ENCODE measurements at places on chromosomes 5 and 9.

DNA sequence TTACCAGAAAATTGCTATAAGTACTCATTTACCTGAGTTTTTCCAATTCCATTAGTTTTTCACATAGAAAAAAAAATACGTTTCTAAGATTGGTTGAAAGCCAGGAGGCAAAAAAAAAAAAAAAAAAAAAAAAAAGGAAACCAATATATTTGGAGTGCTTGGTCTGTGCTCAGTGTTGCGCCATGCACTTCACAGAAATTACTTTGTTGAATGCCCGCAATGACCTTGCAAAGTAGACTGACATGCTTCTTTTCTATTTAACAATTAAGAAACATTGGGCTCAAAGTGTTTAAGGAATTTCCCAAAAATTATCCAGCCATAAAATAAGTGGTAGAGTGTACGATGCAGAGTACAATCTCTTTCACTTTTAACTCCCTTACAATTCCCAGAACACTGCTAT, 65.2 kb upstream of the PAPPA start:
- no peak for DNase-seq

DNA sequence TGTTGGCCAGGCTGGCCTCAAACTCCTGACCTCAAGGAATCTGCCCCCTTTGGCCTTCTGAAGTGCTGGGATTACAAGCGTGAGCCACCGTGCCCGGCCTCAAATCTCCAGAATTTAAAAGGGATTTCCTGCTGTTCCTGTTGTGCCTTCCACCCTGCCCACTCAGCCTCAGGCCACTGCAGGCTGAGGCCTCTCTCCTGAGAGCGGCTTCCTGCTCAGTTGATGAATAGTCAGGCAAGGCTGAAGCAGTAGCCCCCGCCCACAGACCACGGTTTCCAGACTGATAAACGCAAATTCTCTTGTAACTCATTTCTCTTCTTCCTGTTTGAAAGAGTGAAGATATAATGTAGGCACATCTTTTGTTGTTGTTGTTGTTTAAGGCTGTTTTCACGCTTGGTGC, 127.0 kb upstream of the PLCXD3 start:
- no peak for DNase-seq

DNA sequence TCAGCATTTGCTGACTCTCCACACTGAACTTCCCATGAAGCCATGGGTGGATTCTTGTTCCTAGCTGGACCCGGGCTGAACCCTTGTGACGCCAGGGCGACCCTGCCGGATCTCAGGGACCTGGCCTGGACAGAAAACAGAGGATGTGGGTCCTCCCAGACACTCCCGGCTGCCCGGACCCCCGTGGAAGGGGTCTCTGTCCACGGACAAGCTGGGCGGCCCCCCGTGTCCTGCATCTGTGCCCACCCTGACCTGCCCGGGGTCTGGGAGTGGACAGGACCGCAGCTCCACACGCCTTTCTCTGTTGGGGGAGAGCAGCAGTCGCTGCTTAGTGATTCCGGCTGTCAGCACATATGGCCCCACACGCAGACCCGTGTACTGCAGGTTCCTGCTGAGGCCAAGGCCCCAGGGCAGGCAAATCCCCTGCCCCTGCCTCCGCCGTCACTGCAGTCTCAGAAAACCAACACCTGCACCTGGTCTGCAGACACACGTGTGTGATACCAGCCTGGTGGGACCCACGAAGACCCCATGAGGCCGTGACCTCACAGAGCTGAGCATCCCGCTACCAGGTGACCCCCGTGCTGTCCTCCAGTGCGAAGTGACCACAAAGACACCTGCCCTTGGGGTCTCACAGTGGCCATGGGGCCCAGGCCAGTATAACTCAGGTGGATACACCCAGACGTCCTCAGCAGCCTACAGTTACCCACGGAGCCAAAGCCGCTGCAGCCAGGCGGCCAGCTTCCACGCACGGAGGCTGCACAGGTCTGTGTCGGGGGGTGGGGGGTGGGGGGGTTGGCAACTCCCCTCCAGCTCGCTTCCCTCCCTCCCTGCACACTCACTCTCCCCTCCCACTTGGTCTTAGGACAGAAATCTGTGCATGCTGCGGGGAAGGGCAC, 50.6 kb downstream of the NKD2 start:
- no peak for DNase-seq

GRCh38 chr5:165497707-165498106, 1992.3 kb downstream of the MAT2B start:
- DNase-seq = no peak

DNA sequence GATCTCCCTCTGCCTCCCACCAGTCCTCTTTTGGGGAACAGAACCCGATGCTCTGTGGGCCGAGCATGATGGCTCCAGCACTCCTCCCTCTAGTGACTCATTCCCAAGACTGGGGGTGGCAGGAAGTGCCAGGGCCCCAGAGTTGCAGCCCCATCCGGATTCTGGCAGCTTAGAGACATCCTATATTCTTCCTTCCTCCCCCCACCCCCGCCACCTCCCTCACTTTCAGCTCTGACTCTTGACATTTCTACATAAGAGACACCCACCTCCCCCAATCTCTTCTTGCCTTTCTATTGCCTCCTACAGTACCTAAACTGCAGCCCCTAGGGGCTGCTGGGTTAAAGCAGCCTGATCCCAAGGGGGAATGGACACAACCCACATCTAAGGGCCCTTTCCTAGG, 47.1 kb upstream of the MATR3 start:
- DNase-seq = peak; percentile 72

- no peak for DNase-seq
These were observed 8.4 kb downstream of the ZNF131 start for GRCh38 chr5:43129161-43129560.

DNA sequence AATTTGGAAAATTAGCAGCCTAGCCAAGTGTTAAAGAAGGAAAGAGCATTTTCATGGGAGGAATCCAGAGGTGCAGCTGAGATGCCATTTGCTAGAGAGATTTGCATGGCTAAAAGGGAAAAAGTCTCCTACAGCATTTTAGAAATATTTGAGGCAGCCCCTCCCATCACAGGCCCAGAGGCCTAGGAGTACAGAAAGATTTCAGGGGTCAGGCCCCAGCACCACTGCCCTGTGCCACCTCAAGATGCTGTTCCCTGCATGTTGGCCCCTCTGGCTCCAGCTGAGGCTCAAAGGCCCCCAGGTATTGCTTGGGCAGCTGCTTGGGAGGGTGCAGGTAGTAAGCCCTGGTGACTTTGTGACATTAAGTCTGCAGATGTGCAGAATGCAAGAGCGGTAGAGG, 26.9 kb upstream of the NPR3 start:
- DNase-seq = no peak

- DNase-seq = no peak
These were observed 816.4 kb downstream of the SEMA5A start for GRCh38 chr5:8729437-8729836.

DNA sequence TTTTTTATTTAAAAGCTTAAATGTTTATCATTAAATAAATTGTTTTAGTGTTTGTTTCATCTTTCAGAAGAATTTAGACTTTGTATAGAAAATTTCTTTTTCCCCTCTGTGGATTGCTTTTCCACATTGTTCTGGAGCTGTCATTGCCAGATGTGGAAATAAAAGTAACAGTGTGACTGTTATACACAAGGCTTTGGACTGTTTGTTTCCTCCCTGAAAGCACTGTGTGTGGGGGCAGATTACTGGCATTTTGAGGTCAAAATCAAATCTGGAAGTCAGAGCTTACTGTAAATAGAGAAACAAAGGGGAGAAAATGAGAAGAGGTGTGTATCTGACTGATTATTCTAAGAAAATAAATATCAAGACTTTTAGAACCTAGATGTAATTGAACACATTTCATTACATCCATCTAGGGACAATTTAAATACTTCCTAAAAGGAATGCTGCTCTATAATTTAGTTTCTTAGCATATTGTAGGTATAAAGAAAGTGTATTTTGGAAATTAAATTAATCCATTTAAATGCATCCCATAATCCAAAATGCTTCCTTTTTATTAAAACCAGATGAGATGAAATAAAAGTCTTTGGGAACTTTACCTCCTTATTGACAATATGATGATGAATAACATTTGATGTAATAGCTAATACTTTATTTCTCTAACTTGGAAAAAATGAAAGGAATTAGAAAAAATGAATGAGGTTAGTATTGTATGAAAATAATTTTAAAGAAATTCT, 51.9 kb downstream of the ERCC6L2 start:
- no peak for DNase-seq

DNA sequence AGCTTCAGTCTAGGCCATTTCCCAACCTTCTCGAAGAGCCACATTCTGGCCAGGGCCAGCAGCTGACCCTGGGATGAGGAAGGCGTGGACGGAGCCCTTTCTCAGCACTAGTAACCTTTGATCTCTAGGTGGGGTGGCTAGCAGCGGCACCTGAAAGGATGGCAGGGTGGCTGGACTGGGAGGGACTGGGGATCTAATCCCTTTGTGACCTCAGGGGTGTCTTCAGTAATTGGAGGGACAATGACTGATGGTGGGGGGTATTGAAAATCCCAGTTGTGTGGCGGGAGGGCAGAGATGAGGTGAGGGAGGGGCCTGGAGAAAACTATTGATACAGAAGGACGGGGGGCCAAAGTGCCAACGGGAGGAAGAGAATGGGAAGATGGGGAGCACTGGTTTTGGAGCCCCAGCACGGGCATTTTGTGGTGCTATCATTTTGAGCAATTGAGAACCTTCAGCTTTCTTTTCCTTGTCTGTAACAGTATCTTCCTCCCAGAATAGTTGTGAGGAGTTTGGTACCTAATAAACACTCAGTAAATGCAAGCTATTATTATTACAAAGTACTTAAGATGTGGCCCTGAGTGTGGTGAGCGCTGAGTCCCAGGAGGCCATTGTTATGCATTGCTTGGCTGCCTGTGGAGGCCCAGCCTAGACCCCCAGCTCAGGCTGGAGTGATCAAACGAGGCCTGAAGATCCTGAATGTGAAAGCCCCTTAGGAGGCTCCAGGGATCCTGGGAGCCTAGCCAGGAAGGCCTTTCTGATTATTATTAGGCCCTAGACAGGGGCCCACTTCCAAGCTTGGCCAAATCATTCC, 37.3 kb upstream of the UBE2D2 start:
- DNase-seq = no peak

- DNase-seq = no peak
These were observed 35.4 kb downstream of the SREK1 start for GRCh38 chr5:66179297-66180051.

DNA sequence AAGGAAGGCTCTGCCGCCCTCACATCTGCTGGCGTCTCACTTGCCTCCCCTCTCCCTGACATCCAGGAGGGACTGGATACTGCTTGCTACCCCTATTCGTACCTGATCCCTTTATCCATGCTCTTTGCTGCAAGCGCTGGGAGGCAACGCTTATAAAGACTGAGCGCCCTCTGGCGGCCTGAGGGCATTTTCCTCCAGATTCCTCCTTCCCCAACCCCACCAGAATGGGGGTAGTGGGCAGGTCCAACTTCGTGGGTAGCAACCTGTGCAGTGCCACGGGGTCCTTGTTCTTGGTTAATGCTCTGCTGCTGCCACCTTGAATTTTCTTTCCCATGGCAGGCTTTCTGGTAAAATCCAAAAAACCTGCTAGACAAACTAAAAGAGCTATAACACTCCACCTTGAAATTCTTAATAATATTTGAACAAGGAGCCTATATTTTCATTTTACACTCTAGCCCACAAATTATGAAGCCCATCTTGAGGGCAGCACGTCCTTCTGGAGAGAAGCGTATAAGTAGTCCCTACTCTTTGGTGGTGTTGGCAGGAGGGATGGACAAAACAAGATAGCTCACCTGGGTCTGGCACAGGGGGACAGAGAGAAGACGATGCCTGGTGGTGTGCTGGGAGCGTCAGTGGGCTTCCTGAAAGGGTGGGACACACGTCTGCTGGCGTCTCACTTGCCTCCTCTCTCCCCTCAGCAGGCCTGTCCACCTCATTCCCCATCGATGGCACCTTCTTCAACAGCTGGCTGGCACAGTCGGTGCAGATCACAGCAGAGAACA, 52.5 kb downstream of the JADE2 start:
- DNase-seq = peak; percentile 93

- no peak for DNase-seq
These were observed 62.2 kb downstream of the EPB41L4B start for GRCh38 chr9:109258481-109259302.

GRCh38 chr9:76351006-76351405, 43.2 kb downstream of the RFK start:
- no peak for DNase-seq

DNA sequence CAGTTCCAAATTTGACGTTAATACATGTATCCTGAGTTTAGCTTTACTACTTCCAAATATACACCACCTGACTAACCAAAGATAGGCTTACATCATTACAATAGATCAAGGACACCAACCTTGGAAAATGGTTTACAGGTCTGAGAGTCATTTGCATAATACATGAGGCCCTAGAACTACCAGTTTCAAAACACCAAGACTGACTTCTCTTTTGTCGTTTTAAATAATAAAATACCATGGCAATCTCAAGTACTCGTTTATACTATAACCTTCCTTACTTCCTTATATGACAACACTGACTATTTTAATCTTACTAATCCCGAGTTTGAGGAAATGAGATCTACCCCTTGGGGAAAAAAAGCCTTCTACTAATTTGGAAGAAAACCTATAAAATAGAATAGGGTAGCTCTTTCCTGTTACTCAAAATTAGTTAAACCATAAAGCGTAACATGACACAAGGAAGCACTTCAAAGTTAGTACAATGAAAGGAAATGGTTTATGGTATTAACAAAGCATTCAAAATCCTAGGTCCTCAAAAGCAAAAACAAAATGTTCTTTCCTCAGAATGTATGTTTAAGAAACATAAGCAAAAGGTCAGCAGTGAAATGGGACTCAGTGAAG, 42.1 kb downstream of the UBQLN1 start:
- DNase-seq = no peak

GRCh38 chr9:78963911-78964310, 607.9 kb upstream of the TLE4 start:
- DNase-seq = no peak

GRCh38 chr5:961711-962240, 46.8 kb upstream of the NKD2 start:
- no peak for DNase-seq

DNA sequence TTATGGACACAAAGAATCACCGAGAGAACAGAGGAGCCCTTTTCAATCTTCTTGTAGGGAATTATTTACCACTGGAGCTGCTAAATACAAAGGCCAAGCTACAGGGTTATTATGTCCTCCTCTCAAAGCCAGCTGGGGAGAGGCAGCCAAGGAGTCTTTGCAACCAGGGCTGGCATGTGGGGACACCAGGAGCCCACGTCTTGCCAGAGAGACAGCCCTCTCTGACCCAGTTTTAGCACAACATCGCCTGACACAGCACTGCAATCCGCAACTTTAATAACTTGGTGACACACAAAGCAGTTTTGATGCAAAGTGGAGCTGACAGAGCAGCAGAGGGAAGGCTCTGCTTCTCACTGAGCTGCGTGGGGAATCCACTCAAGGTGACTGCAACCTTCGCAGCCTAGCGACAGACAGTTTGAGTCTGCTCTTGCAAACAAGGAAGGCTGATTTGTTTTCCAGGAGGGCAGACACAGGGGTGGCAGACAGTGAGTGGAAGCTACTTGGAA, 33.6 kb downstream of the TLR4 start:
- no peak for DNase-seq

Data from activated CD4-positive, alpha-beta T cell treated with anti-CD3 and anti-CD28 coated beads, Interleukin-2, amount 10 ng/mL, durations not matched to agents 24 days and 14 days (primary cell).